SW 1271 (cell line): ENCODE measurements at places on chromosomes 3 and 15.

DNA sequence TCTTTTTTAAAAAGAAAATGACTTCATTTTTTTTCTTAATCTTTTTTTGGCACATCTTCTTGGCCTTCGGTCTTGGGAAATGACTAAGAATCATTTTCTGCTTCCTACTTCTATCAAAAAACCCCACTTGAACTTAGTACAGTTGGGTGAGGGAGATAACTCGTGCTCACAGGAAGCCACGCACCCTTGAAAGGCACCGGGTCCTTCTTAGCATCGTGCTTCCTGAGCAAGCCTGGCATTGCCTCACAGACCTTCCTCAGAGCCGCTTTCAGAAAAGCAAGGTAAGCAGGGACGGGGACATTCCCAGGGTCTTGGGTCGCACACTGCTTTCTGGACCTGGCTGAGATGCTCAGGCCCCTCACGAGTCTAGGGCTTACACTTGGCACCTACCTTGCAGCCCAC is at the start of gene CCR4:
TSS of gene CCR4 (plus strand) at position 235 of the 402 bp plus-strand sequence. CDS start 1,779 bp downstream, outside the sequence.
- DNase-seq, result no peak

DNA sequence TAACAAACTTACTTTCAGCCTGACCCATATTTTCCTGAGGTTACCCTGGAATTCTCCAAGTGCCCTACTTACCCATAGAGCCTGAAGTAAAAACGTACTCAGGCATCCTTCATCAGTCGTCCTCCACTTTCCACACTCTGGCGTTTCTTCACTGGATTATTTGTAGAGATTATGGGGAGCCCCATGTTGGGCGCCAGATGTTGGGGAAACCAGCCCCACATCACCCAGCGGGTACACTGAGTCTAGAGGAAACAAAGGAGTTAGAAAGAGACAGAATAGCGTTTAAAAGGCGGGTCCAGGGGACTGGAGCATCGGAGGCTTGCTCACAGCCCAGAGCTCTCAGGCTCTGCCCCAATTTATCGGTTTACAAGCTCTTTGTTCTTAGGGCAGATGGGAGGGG is 9.7 kb upstream of the SLC28A2 start:
- DNase-seq, result no peak

DNA sequence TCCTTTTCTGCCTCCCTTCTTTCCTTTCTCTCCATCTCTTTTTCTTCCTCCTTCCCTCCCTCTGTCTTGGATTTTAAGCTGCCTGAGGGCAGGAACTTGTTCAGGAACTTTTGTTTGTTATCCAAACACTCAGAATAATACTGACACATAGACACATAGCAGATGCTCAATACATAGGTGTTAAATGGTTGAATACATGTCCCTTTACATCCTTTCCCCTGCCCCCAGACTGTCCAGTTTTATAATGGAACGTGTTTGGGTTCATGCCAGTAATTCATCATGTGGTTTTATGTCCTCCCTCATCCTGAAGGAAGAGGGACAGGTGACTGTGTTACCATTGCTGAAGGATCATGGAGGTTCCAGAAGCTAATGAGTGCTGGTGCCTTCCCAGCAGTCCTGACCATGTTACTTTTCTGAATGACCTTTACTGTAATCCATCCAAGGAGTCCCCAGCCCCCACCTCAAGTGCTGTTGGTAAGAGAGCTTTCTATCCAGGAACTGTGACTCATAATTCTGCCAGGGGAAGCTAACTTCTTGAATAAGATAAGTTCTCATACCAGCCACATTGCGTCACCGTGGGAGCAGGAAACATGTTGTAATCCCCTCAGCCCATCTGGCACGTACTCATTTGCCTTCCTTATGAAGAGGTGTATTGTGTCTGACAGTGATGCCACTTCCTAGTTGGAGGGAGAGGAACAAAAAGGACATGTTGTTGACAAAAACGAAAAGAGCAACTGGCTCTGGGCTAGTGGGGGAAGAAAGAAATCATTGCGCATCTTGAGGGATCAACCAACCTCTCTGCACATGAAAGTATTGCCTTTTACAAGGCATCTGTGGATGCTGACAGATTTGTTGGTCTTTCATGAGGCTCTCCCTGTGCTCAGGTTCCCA is 52.4 kb downstream of the IL1RAP start:
- DNase-seq, result peak; percentile 99

GRCh38 chr3:41158947-41159346 is 40.4 kb upstream of the CTNNB1 start:
- no peak for DNase-seq

GRCh38 chr15:92682741-92683510 is 27.4 kb upstream of the FAM174B start:
- no peak for DNase-seq

- DNase-seq, result no peak
Measured at GRCh38 chr3:130786306-130786705, 39.7 kb upstream of the PIK3R4 start.

DNA sequence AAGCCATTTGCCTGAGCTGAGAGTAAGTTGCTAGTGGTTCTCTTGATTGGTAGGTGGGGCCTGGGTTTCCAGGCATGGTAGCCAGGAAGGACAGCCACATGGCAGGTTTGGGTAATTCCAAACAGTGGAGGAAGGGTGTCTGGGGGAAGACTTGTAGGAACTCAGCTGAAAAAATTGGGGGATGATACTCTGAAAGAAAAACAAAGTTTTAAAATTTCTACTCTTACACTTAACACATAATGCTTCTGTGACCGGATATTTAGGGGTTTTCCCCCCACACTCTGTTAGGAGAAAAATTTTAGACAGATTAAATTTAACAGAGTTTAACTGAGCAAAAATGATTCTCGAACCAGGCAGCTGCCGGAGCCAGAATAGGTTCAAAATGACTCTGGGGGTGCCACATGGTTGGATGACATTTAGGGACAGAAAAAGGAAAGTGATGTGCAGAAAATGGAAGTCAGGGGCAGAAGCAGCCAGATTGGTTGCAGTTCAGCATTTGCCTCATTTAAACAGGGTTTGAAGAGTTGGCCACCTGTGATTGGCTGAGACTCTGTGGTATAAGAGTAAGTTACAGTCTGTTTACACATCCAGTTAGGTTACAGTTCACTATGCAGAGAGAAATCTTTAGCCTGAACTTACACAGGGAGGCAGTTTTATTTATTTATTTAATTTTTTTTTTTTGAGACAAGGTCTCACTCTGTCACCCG is 8.1 kb downstream of the B2M start:
- no peak for DNase-seq

DNA sequence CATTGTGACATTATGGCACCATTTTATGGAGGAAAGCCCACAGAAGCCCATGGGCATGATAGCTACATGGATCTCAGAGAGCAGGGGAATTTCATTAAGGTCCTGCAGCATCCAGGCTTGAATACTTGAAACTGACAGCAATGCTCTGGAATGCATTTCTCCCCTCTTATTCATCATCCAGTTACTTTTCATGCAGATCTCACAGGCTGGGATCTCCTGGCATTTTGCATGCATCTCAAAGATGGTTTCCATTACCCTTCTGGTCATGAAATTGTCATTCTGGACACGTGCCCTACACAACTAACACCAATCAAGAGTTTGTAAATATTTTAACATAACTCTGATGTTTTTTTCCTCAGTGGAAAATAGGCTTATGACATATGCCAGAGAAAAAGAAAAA is 32.4 kb downstream of the VGLL3 start:
- no peak for DNase-seq

- no peak for DNase-seq
Measured at GRCh38 chr3:17823816-17824215, 81.4 kb upstream of the TBC1D5 start.

GRCh38 chr3:140377644-140378043 is 300.2 kb upstream of the TRIM42 start:
- DNase-seq, result no peak

DNA sequence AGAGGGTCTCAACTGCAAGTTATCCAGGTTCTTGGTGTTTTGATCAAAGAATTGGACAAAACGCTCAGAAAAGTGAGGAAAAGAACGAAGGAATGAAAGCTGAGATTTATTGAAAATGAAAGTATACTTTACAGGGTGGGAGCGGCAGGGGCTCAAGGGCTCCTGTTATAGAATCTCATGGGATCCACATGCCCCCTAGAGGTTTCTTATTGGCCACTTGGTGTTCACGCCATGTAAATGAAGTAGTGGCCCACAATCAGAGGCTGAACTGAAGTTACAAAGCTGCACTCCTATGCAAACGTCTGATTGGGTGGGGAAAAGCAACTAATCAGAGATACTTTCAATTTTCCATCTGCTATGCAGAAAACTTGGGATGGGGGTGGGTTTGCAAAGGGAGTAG is 216.7 kb downstream of the PTPRG start:
- DNase-seq, result no peak

GRCh38 chr15:101033801-101034200 is 114.6 kb downstream of the LRRK1 start:
- DNase-seq, result no peak

- no peak for DNase-seq
Measured at GRCh38 chr3:12793701-12794100, 2.8 kb upstream of the CAND2 start.

DNA sequence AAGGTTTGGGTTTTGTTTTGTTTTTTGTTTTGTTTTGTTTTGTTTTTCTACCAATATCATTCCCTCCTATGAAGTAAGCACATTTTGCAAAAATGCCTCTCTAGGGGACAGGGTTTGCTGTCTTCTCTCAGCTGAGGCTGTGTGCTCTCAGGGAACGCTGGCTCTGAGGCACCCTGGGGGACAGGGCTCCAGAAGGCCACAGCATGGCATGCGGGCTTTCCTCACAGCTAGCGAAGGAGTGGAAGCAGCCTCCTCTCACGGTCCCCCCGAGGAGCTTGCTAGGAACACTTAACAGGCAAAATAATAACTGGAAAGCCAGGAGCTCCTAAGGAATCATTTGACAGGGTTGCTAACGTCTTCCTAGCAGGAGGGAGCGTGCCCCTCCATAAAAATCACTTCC is 227.7 kb upstream of the ST8SIA2 start:
- no peak for DNase-seq
